ENCODE measurements at places on chromosomes 4 and X.

- no peak for DNase-seq
Measured at GRCh38 chr4:10295301-10295700, 161.9 kb downstream of the ZNF518B start.

- no peak for DNase-seq
Measured at GRCh38 chr4:6439120-6439762, 33.2 kb downstream of the PPP2R2C start.

GRCh38 chr4:55170462-55170861 is 45.1 kb upstream of the KDR start:
- DNase-seq = no peak

DNA sequence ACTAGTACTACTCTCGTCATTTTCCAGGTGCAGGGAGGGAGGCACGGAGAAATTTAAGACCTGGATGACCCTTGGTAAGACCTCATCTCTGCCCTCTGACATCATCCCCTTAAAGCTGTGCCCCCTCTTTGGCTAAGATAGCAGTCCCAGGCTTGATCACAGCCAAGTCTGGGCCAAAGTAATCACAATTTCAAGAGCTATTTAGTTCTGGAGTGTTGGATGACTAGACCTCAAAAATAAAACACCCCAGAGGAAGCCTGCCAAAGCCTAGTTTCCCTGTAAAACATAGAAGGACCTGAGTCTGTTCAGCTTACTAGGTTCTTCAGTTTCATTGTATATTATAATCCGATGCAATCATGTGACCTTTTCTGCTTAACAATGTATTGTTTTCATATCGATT is 144.6 kb upstream of the ARHGEF9 start:
- no peak for DNase-seq

DNA sequence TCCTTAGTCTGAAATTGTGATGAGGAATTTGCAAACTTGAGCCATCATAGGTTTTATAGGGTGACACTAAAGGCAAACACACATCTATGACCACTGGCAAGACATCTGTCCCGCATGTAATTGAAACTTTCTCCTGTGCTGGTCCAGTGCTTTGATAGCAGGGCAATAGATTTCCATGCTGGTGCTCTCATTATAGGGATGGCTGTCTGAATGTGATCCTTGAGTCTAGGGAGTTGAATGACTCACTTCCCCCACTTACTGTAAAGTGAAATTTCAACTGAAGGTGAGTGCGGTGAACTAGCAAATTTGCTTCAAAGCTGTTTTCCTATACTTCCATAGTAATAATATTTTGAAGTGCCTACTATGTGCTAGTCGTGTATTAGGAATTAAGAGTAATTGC is 1630.0 kb downstream of the STIM2 start:
- no peak for DNase-seq

All from fibroblast of lung (primary cell).